Retinal pigment epithelial cell (primary cell): ENCODE measurements at places on chromosomes 1 and 21.
A peak's percentile ranks its signal among the peaks of the same experiment; 100 is the strongest.

DNA sequence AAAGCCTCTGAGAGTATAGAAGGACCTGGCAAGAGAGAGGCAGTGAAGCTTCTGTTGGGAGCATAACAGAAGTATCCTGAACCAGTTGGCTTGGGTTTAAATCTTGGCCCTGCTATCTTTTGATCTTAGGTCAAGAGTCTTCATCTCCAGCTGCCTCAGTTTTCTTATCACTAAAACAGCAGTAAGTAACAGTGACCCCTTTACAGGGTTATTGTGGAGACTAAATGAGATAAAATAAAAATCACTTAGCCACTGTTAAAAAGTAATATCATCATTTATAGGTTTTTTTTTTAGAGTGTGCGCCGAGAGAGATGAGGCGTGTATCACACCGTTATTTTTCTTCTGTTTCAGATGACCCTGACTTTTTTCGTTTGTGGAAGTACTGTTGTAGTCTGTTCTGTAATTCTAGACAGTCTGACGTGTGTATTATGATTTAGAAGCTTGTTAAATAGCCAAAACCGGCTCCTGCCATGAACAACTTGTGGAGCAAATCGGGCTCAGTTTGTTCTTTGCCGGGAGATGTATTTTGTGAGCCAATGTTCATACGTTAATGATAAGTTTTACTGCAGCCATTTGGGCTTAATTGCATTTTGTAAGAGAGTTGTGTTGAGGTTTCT, 1.1 kb downstream of the THRAP3 start:
- no peak for DNase-seq

GRCh38 chr1:101392552-101392951, 155.7 kb downstream of the S1PR1 start:
- no peak for DNase-seq

DNA sequence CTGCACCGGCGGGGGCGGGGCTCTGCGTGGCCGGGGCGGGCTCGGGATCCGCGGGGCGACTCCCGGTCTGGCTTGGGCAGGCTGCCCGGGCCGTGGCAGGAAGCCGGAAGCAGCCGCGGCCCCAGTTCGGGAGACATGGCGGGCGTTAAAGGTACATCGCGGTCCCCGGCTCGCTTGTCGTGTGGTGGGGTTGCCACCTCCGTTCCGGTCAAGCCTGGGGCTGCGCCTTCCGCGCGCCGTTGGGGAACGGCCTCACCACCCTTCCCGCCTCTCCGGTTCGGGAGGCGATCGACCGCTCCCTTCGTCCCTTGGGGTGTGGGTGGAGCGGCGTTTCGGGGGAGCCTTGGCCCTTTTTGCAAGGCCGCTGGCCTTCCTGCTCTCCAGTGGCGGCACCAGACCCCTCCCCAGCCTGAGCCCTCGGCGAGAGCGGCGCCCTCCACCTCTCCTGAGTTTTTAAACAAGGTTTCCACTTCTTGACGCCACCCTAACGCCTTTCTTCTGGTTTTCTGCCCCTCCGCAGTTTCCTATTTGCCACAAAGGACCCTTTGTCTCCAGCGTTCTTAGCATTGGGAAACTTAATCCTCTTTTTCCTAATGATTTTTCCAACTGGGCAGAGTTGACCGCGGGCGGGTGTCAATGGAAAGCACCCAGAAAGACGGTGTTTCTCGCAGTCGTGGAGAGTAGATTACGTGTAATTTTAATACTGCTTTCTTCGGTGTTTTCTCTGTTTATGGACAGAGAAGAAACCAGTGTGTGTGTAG, at the start of the genes LEPR and LEPROT:
LEPR (plus strand) TSS at position 79 of the 761 bp plus-strand sequence. CDS start 144,898 bp downstream, outside the sequence.
LEPROT (plus strand) TSS at position 79 of the 761 bp plus-strand sequence; CDS start at position 136, 57 bp downstream.
- no peak for DNase-seq

DNA sequence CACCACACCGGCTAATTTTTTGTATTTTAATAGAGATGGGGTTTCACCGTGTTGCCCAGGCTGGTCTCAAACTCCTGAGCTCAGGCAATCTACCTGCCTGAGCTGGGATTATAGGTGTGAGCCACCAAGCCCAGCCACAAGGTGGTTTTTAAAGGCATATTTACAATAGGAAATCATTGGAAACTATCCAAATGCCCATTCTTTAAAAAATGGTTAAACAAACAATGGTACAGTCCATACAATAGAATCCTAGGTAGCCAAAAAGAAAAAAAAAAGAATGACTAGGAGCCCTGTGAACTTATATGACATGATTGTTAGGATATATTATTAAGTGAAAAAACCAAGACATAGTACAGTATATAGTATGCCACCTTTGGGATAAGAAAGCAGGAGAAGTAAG, 5.3 kb downstream of the ATP2B4 start:
- no peak for DNase-seq

DNA sequence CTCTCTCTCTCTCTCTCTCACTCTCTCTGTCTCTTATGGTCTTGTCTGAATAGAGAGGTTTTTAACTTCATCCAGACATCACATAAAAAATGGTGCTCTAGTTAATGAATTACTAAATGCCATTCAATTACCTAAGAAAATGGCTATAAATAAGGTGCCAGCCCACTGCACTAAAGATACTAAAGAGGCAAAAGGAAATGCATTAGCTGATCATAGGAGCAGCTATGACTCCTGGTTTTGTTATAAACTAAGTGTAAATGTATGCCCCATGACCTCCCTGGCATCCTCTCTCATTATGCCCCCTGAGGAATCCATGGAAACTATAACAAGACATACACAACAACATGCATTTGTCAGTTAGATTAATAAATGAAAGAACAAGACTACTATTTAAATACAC, 57.5 kb upstream of the PDC start:
- DNase-seq, result no peak

DNA sequence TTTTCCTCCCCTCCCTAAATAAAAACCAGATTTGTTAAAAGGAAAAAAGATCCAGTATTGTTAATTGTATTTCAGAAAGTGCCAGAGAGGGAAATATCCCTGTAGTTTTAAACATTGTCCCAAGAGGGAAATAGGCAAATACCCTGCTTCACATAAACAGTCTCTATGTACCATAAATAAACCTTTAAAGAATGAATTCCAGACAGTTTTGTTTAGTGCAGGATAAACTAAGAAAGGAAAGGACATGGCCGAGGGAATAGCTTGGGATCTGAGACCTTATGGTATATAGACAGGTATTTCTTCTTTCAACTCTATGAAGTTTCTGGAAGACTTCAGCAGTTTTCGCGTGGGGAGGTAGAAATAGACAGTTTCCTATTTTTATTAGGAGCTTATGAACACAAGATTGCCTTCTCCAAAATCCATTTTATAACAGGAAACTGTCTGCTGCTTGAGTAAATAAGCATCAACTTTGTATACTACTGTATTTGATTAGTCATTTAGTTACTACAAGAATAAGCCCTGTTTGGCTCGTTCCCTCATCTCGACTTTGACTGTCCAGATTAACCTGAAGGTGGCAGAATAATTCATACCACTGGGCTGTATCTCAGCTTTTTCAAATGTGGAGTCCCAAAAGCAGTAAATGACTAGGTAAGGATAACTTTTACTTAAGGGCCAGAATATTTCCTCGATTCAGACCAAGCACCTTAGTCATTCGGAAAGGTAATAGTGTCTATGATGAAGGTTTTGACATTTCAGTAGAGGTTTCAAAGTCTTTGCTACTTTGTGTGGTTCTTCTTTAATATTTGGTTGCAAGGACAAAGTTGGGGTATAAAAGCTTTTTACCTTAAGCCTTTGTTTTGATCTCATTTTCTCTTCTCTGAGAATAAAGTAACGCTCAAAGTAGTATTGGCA, 177.5 kb downstream of the VPS13D start:
- DNase-seq, result no peak

DNA sequence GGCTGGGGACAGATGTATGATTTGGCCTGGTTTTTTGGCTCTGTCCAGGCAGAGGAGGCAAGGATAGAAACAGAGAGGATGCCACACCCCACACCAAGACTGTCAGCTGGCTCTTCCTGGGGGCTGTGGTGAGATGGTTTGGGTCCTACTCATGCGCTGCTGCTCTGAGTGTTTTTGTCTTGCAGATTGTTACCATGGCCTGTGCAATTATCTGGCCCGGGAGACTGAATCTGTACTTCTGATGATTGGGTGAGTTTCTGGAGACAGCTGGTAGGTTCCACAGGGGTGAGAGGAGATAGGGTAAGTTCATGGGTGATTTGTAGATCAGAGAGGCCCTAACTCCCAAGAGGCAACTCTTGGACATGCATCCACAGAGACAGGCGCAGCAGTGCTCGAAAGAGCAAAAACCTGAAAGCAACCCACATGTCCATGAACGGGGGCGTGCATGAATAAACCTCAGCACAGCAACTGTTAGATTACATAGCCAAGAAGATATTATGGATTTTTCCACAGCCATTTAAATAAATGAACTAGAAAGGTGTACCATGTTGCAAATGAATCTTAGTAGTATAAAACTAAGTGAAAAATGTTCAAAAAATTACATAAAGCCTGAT, 17.8 kb downstream of the AADACL4 start:
- DNase-seq, result no peak

- DNase-seq, result peak; percentile 63
Observed at GRCh38 chr1:223771814-223772770, 59.8 kb downstream of the CAPN2 start.

GRCh38 chr1:98735756-98736155, 74.2 kb downstream of the SNX7 start:
- DNase-seq, result no peak

- DNase-seq, result no peak
Observed at GRCh38 chr1:108780937-108781574, 34.6 kb downstream of the STXBP3 start.

GRCh38 chr1:22284906-22285548, 142.1 kb upstream of the WNT4 start:
- DNase-seq, result no peak

- DNase-seq, result no peak
Observed at GRCh38 chr1:237894131-237894530, 3.4 kb upstream of the ZP4 start.

DNA sequence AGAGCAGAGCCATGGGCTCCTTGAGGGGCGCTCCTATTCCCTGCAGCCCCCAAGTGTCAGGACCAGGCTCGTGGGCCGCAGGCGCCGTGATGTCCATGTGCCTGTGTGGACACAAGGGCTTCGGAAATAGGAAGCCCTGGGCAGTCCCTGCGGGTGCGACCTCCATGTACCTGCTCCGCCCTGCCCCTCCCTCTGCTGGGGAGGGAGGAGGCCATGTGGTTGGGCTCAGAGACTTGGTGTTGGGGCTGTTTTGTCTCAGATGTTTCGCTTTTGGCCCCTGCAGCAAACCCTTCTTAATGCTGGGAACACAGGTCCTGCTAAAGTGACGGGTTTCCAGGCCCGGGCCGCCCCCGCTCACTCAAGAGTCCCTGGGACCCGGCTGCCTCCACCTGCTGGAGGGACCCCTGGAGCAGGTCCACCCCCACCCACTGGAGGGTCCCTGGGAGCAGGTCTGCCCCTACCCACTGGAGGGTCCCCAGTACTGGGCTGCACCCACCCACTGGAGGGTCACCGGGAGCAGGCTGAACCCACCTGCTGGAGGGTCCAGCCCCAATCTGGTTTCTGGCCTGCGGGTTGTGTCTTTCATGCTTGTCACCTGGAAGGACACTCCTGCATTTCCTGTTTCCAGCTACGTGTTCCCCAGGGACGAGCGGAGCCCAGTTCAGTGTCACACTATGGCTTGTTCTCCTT, 156.5 kb downstream of the PEX14 start:
- DNase-seq, result no peak

DNA sequence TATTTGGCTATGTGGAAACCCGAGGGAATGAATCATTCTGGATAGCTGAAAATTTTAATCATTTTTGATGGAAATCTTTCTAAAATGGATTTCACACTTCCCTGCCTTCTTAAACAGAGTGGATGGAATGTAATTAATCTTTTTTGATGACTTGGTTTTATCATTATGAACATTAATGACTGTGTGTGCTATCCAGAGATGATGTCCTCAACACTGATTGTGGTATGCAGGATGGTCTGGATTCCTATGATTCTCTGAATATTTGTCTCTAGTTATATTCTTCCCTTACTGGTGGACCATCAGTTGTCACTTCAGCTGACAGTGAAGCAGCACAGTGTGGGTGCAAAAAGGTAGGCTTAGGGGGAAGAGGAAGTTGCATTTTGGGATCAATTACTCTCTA, 513.5 kb downstream of the LMO4 start:
- DNase-seq, result no peak

DNA sequence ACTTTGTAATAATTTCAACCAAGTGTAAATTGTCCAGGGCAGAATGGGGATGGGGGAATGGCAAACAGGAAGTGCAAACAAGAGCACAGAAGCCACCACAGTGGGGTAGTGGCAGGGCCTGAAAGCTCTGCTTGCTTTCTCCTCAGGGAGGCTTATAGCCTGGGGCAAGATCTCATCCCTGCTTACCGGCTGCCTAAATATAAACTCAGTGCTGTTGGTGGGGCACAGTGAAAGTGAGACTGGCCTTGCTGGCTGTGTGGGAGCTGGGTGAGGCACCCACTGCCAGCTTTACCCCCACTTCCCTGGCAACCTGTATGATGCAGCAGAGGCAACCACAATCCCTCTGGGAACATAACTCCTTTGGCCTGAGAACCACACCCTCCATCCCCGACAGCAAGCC, 15.2 kb downstream of the STYXL2 start:
- no peak for DNase-seq

DNA sequence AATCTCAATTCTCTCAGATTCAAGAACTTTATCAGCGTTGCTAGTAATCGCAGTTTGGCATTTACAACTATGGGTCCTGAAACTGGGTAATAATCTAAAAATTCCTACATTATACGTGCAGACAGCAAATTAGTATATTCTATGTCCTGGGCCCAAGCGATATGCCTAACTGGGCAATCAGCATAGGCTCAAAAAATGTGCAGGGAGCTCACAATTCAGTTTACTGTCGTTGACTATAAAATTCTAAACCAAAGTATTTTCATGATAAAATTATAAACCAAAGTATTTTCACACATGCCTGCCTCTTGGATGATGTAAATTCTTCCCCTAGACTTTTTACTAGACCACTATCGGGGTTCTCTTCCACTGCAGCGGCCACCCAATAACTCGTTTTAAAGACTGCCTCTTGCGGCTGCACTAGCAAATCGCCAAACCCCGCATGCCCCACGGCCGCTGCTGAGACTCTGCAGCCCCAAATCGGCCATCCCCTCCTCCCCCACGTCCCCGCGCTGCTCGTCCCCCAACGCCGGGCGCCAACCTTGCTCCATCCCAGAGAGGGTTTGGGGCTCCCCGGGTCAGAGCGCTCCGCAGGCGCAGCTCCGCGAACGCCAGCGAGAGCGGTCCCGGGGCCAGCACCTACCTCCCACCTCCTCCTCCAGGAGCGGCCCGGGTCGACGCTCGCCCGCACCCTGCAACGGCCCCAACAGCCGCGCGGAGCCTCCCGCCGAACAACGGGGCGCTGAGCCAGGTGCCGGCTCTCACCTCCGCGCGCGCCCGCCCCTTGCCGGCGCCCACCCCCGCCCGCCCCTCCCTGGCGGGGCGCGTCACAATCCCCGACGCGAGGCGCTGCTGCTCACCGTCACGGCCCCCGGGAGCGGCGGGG, 506 bp downstream of the SSX2IP start:
- no peak for DNase-seq

- no peak for DNase-seq
Observed at GRCh38 chr1:165495858-165496205, 48.0 kb upstream of the LRRC52 start.

DNA sequence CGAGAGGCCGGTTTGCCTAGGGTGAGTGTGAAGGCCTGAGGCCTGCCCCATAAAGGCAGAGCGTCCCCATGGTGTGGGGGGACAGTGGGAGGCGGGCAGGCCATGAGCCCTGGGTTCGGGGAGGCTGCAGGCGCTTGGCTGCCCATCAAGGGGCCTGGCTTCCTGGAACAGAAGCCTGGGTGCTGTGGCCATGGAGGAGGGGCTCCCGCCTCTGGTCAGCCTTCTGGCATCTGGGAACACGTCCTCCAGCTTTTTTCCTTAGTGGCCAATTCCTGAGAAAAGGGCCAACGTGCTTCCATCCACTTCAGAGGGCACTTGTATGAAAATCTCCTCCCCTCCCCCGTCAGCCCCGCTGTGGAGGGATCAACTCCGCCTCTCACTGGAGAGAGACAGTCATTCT, 58.7 kb downstream of the PRDM16 start:
- DNase-seq, result no peak
